Activated naive CD4-positive, alpha-beta T cell treated with anti-CD3 and anti-CD28 coated beads, Interleukin-2, amount 10 ng/mL, durations not matched to agents 5 hours and 36 hours (primary cell): ENCODE measurements at places on chromosomes 2 and 18. TPM values are rescaled to one million over a fixed set of nuclear protein-coding genes. Genes with fewer than 3 reads are reported as not detected.

Gene RFTN2
- not detected for total RNA-seq

Gene EVA1A
- 0.36 TPM for total RNA-seq

Gene MYL1
- not detected for total RNA-seq

Gene PRKAG3
- not detected for total RNA-seq

Gene DTNA
- total RNA-seq: not detected

Gene RASGRP3
- total RNA-seq: 5.1 TPM

Gene NEU2
- not detected for total RNA-seq

Gene ITGA6
- 59.5 TPM for total RNA-seq

Gene WDR43
- 61.3 TPM for total RNA-seq

Gene PIEZO2
- not detected for total RNA-seq

Gene BIRC6
- 96.8 TPM for total RNA-seq

Gene RIT2
- not detected for total RNA-seq
